Endodermal cell (in vitro differentiated cells): ENCODE measurements at places on chromosomes 1 and 21. TPM values are rescaled to one million over a fixed set of nuclear protein-coding genes. Genes with fewer than 3 reads are reported as not detected.

TSACC gene
- 0.86 and 1.6 TPM in 2 replicates for total RNA-seq

ERVH48-1 gene
- total RNA-seq = 34.0 to 356 TPM (median 41.6 TPM) in 3 replicates

THEM5 gene
- not detected in 3 replicates for total RNA-seq

SH2D5 gene
- total RNA-seq = 3.7 and 4.0 TPM in 2 replicates

S100A9 gene
- total RNA-seq = not detected in 3 replicates

LCE3D gene
- total RNA-seq = not detected in 3 replicates

FLG gene
- not detected in 2 replicates for total RNA-seq

CD247 gene
- 0.55 and 0.61 TPM in 2 replicates for total RNA-seq

- DNase-seq = no peak
Measured at GRCh38 chr1:222781251-222781650, 33.6 kb upstream of the DISP1 start.

- DNase-seq = no peak
Measured at GRCh38 chr1:192609110-192610079, 26.6 kb upstream of the RGS13 start.

- DNase-seq = peak; percentile 74
Measured at GRCh38 chr1:203306965-203307541, 1.7 kb downstream of the BTG2 start.

DNA sequence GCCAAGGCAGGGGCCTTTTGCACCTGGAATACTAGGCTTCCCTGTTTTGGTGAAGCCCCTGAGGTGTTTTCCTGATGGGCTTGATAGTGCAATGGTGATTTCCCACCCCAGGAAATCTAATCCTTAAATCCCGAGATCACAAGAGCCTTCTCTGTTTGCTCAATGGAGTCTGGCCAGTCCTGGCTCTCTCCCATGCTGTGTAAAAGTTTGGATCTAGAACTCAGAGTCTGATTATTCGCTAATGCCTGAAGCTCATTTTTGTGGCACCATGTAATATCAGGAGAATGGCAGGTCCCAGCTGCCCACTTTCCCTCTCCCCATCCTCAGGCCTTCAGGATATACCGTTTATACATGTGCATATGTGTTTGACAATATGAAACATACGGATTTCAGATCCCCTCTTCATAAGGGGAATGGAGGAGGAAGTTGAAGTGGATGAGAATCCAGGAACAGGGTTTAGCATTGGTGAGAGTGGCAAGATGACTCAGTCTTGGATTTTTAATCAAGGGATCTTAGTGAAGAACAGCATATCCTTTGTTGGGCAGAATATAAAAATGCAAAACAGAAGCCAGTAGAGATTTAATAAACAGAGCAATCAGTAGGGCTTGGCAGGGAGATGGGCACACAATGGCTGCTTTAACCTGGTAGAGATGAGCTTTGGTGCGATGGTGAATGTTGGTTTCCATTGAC is 62.1 kb downstream of the CLIC6 start:
- no peak for DNase-seq

DNA sequence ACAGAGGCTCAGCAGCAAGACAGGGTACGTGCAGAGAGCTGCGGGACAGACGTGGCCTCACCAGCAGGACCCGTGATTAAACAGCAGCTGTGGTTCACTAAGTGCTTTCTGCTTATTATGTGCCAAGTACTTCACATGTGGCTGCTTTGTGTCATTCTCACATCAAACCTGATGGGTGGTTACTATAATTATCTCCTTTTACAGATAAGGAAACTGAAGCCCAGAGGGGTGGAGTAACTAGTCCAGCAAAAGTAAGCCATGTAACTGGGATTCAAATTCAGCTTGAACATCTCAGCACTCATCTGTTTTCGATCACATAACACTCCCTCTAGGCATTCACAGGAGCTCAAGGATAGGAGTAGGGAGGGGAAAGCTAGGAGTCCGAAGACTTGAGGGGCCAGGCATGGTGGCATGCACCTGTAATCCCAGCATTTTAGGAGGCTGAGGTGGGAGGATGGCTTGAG is 50.8 kb upstream of the CLIC4 start:
- no peak for DNase-seq

GRCh38 chr1:34825455-34826091 is 32.8 kb downstream of the GJA4 start:
- no peak for DNase-seq

DNA sequence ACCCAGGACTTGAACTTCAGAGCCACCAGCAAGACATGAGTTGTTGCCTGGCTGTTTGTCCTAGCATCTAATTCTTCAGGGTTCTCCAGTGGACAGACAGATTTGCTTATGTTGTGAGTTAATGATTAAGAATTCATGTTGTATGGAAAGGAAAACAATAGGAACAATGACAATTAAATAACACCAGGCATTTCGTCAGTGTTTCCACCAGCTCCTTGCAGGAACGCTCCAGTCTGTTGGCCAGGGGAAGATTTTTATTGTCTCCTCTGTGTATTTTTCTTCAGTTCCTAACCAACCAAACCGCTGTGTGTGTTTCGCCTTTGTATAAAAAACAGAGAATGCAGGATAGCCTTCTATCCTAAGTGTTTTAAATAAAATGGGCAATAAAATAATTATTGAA is 64.4 kb upstream of the PTGFR start:
- DNase-seq = no peak

- no peak for DNase-seq
Measured at GRCh38 chr1:235095938-235096562, 32.6 kb downstream of the TOMM20 start.

DNA sequence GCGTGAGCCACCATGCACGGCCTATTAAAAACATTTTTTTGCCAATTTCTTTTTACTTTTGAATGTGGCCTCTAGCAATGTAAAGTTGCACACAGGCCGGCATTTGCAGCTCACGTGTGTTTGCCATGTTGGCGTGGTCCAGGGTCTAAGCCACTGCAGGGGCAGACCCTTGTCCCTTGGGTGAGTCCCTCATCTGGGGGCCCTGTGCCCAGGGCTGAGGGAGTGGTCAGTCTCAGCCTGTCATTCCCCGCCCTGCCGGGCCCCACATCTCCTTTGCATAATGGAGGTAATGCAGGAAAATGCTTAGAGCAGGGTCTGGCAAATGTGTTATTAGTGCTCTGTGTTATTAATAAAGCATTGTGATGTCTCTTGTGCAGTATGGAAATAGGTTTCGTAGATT is 16.9 kb downstream of the AGPAT3 start:
- no peak for DNase-seq

GRCh38 chr1:1354271-1355247 is 3.8 kb downstream of the MXRA8 start:
- peak; percentile 58 for DNase-seq
